ENCODE measurements at places on chromosomes 1 and 21.

GRCh38 chr1:9321480-9321849 lies 28.8 kb downstream of the SPSB1 start:
- DNase-seq: no peak

DNA sequence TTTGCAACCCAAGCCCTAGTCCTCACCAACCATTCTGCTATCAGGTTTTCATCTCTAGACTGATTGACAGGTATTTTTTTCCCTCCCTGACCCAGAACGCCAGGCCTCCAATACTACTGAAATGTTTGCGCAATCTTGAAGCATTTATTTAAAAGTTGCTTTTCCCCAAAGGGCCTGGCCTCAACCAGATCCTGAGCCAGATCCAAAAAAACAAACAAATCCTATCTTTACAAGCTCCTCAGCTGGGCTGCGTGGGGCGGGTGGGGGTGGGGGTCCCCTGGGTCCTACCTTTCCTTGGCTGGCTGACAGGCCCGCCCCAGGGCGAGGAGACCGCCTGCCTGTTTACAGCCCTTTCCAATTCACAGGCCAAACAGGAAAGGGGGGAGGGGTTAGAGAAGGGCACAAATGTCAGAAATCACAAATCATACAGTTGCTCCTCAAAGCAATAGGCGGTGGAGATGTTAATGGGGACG lies 98.8 kb downstream of the FOXD2 start:
- DNase-seq: no peak

- DNase-seq: no peak
These were observed 28.4 kb downstream of the STX6 start for GRCh38 chr1:180994262-180994661.

GRCh38 chr1:200432586-200432985 lies 22.8 kb upstream of the ZNF281 start:
- DNase-seq: no peak

- no peak for DNase-seq
These were observed 38.8 kb downstream of the CASQ2 start for GRCh38 chr1:115729756-115730155.

- no peak for DNase-seq
These were observed 13.5 kb downstream of the LDLRAP1 start for GRCh38 chr1:25556791-25557476.

DNA sequence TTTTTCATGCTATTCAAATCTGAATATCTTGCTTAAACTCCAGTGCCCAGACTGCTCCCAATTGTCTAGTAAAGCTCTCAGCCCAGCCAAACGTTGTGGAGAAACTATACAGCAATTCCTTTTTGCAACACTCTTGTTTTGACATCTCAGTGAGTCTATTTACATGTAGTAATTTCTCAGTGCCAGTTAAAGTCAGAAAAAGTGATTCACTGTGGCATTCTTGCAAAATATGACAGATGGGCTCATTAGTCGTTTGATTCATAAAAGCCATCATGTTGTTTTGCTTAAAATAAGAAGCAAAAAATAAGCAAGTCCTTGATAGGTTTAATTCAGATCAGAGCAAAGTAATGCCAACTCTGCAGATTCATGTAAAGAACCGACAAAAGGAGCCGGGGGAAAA lies 20.7 kb upstream of the TMPRSS15 start:
- DNase-seq: no peak

DNA sequence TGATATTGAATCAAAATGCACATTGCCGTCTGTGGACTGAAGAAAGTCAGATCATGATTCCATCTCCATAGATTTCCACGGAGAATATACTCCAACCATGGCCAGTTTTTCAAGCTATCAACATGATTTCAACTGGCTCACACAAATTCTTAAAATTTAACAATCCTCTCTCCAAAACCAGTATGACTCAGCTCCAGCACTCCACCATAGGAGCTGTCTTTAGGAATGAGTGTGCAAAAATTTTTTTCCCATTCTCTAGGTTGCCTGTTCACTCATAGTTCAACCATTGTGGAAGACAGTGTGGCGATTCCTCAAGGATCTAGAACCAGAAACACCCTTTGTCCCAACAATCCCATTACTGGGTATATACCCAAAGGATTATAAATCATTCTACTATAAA lies 40.8 kb downstream of the RGL1 start:
- no peak for DNase-seq

DNA sequence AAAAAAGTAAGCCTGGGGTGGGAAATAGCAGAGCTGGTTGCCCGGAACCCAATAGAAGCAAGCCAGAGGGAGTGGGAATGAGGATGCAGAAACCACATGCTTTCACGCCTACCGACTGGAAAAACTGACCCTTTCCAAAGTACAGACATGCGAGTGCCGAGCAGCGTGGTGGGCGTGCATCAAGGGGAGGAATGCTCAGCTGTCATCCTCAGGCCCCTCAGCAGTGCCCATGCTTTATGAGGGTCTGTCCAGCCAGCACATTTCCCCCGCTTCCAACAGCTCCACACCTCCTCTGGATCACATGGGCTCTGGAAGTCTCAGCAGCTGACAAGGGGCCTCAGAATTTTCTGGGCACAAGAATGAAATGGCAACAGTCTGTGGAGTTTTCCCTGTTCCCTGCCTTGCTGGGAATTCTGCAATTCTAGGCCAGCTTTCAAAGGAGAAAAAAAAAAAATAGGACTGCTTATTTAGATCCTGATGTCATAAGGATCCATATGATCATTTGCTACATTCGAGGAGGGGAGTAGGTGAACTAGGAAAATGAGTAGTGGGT lies 19.1 kb upstream of the IKBKE start:
- no peak for DNase-seq

- peak; percentile 97 for DNase-seq
These were observed at the start of gene NFYC for GRCh38 chr1:40691538-40692428. TSS of gene NFYC (plus strand) at chr1:40691704. CDS start at chr1:40738844, 47,140 bp downstream.

DNA sequence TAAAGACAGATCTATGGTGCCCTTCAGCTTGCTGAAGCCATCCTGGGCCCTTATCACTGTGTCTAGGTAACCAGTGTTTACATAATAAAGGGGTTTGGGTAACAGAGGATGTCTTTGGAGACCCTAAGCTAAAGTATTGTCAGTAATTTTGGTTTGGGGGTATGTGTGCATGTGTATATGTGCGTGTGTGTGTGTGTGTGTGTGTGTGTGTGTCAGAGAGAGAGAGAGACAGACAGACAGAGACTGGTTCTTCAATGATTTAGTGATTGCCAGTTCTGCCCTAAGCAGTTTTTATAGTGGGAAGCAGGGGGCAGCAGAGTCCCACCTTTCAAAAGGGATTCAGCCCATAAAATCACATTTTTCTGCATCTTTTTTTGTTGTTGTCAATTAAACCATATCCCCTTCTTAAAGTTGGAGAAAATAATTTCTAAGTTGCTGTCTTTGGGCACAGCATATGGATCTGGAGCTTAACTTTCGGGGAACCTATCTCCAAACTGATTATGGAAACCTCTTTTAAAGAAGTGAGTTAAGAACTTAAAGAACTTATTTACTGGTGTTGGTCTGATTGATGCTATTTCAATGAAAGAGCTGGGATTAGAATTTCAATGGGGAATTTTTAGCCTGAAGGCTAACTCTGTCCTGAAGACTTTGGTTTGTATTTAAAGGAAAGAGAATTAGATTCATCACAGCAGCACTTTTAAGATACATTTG lies 51.1 kb downstream of the ZNF326 start:
- DNase-seq: no peak

DNA sequence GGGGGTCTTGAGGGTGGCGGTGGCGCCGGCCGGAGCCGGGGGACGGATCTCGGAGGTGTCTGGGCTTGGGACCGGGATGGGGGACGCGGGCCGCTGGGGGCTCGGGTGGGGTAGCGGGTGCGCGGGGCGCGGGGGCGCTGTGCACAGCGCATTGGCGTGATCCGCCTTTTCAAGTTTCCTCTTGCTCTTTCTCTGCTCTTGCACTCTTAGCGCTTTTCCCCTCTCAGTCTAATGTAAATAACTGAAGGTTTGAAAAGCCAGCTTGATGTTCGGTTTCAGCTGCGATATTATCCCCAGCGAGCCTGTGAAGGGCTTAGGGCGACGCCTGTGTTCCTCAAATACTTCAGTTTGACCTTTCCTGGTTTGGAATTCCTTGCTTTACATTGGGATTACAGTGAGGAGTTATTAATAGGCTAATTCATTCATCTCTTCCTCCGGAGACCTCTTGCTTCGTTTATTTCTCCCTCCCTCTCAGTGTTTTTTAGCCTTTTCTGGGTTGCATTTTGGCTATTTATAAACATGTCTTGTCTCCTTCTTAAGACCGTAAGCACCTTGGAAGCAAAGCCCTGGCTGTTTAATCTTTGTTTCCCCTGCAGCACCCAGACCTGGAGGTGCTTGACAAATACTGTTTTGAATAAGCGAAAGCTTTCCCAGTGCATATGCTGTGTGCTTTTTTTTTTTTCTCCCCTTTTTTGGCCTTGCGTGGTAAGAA lies 693 bp downstream of the RAB4A start:
- DNase-seq: no peak

DNA sequence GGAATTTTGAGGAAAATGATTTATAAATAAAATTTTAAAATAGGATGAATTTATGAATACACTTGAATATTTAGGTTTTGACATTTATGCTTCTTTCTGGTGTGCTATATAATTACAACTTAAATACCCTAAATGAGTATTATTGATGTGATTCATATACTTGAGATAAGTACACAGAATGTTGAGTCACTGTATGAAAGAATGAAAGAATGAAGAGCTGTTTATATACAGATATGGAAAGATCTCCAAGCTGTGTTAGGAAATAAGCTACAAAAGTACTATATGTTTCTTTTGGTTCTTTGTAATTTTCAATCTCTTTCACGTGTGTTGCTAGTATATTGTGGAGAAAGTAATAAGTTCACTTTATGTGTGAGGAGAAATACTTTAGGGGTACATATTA lies 147.2 kb downstream of the RASAL2 start:
- DNase-seq: no peak

DNA sequence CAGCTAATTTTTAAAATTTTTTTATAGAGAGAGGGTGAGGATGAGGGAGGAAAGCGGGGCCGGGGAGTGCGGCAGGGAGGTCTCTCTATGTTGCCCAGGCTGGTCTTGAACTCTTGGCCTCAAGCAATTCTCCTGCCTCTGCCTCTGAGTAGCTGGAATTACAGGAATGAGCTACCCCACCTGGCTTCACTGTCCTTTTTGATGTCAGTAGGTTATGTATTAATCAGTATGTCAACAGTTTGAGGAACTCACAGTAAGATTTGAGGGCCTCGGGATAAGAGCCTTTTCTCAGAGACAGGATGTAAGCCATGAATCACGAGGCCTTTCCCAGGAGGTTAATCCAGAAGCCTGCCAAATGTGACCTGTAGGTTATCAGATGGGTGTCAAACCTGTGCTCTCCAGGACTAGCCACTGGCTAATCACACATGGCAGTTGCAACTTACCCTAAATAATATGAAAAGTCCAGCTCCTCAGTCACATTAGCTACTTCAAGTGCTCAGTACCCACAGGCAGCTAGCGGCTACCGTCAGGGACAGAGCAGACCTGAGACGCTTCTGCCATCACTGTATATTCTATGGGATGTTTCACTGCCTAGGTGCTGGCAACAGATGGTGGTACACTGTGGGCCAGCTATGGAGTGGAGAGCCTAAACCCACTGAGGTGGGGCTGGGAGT lies 33.1 kb downstream of the TRIM67 start:
- DNase-seq: no peak

- DNase-seq: no peak
These were observed 5.7 kb upstream of the ELF3 start for GRCh38 chr1:202004711-202005110.

DNA sequence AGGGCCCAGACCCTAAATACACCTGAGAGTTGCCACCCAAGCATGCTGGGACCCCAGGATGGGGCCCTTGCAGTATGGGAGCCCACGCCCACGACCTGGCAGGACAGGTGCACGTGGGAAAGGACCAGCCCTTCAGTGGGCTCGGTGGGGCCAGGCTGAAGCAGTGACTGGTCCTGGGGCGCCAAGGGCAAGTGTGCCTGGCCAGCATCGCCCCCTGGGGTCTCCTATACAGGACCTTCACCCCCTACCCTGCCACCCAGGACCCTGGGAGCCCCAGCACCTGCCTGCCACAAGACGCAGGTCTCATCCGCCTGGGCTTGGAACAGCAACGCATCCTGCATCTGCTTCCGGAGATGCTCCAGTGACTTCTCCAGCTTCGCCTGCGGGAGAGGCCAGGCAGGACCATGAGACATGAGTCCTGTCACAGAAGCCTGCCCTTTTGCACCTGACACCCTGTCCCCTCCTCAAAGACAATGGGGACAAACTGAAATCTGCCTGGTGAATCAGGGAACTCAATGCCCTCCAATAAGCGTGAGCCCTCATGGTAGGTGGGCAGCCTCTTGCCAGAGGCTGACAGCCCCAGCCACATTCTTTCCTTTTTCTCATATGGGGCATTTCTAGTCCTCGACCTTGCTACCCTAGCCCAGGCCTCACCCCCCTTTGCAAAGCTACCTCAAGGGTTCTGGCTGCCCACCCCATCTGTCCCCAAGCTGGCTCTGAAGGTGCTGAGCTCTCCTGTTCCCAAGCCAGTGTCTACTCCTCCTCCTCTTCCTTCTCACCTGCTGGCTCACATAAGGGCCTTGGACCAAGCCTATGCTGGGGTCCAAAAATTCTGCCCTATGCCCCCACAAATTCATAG lies 4.6 kb downstream of the TRIM11 start:
- no peak for DNase-seq

- no peak for DNase-seq
These were observed 77.0 kb downstream of the HMCN1 start for GRCh38 chr1:185811073-185811709.

- DNase-seq: no peak
These were observed 800 bp downstream of the DR1 start for GRCh38 chr1:93346421-93346993.

DNA sequence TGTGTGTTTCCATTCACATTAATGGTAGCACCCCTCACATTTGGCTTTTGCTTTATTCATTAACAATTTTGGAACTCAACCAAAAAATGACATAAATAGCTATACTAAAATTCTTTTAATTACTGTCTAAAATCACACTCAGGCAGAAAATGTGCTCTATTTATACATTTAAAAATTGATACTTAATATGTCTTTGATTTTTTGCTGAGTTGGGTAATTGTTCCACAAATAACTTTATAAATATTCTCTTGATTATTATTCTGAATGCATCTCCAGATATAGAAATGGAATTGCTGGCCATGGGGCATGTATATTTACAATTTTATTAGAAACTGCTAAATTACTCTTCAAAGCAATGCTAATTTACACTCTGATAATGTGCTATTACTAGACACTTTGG lies 658.7 kb upstream of the CHRM3 start:
- no peak for DNase-seq

DNA sequence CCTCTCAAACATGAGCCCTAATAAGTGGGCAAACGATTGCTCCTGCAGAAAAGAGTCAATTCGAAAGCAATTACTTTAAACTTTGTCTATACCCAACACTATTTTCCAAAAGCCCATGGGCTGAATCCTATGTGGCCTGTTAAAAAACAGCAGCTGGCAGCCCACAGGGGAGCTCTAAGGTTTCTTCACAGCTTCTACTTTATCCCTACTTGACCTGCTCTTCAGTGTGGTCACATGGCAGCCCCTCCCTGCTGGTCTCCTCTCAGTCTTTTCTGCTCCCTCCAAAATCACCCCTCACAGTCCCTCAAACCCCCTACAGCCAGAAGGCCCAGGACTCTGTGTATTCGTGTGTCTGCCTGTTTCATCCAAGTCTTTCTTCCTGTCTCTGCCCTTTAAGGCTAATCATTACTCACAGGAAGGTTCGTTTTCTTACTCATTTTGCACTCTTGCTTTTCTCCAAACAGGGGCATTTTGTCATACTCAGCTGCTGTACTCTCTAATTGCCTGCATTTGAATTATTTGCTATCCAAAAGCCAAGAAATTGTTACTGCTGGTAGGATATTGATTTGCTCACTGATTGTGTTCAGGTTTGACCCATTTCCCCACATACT lies 62.4 kb upstream of the FAM3B start:
- no peak for DNase-seq
